ENCODE measurements at places on chromosomes 5 and 9.

DNA sequence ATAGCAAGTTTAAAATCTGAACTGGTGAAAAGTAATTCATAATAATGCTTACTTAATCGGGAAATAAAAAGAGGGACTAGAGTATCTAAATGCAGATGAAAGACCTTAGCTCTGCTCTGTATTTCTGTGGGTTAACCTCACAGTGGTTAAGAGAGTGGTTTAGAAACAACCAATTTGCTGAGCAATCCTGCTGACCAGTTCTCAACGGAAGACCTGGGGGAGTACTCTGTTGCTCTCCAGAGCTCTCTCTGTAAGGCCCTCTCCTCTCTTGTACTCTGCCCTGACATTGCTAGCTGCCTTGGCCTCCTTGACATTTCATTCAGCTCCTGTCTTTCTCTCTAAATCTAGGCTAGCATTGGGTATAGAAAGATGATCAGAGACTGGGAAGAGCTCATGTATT, 1186.6 kb upstream of the SEMA6A start:
- DNase-seq, result no peak

- DNase-seq, result no peak
Observed at GRCh38 chr9:130294664-130295063, 29.1 kb downstream of the HMCN2 start.

DNA sequence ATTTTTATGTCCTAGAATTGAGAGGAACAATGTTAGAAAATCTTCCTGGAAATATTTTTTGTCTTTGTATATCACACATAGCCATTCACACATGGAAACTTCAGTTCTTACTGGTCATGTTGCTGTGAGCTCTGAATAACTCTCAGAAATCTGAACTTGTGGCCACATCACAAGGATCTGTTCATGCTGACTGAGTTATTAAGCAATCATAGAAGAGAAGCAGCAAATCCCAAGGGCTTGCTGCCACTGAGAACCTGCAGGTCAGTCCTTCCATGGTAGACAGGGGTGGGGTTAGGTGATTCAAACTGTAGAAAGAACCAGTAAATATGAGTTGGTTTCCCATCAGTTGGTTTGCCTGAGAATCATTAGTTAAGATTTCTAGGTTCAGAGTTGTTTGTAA, 27.6 kb downstream of the SGCD start:
- DNase-seq, result no peak

GRCh38 chr9:84138541-84138940, 157.9 kb downstream of the RMI1 start:
- DNase-seq, result no peak

- no peak for DNase-seq
Observed at GRCh38 chr5:6108540-6108848, 269.9 kb downstream of the MED10 start.

DNA sequence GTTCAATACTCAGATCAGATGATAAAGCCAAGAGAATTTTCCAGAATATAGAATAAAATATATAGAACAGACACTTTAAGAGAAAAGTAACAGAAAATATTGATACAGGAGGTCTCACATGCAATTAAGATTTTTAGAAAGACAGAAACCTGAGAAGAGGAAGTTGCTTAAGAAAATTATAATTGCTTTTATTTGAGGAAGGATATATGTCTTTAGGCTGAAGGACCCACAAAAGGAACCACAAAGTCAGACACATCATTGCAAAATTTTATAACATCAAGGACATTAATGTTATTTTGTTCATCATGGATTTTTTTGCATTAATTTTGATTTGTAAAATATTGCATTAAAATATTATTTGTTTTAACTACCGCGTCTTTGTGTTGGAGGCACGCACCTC, 141.5 kb downstream of the FSTL4 start:
- peak; percentile 40 for DNase-seq

DNA sequence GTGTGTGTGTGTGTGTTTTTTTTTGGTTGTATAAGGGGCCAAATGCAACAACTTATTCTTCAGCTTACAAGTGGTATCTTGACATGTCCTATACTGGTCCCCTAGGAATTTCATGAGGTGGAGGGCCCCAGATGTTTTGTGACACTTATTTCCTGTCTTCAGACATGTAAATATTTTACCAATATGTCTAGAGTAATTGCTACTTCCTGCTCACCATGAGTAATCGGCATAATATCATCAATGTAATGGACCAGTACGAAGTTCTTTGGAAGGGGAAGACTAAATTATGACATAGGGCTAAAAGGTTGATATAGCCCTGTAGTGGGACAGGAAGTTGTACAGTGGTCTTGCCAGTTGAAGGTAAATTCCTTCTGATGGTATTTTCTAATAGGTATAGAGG, 3.7 kb upstream of the OTULIN start:
- no peak for DNase-seq

- no peak for DNase-seq
Observed at GRCh38 chr5:168417731-168418429, 68.4 kb upstream of the RARS1 start.

GRCh38 chr9:108213511-108213910, 642.3 kb downstream of the ACTL7B start:
- peak; percentile 1 for DNase-seq

DNA sequence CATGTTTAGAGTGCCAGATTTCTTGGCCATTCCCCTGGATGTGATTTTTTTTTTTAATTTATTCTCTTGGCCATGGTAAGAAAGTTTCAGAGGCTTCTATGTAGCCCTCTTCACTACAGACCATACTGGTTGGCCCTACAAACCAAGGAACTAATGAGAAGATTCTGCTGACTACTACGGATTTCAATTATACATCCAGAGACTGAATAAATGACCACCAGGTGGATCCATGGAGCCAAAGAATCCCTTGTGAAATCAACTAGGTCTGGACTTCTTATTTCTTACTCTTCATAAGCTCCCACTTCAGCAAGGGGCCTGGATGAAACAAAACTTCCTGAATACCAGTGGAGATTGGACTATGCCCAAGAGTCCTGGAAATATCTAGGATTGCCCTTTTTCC, 27.6 kb downstream of the ZNF622 start:
- no peak for DNase-seq

GRCh38 chr9:120931231-120932085, 4.9 kb upstream of the TRAF1 start:
- peak; percentile 76 for DNase-seq

- no peak for DNase-seq
Observed at GRCh38 chr9:88641456-88642240, 106.7 kb downstream of the NXNL2 start.

GRCh38 chr9:79574781-79575180, 3.0 kb downstream of the TLE4 start:
- no peak for DNase-seq

GRCh38 chr9:113638897-113639296, 175.4 kb downstream of the RGS3 start:
- DNase-seq, result no peak

GRCh38 chr5:179294131-179294780, 51.0 kb downstream of the ADAMTS2 start:
- no peak for DNase-seq

GRCh38 chr5:157516626-157517325, 56.8 kb downstream of the NIPAL4 start:
- DNase-seq, result no peak

DNA sequence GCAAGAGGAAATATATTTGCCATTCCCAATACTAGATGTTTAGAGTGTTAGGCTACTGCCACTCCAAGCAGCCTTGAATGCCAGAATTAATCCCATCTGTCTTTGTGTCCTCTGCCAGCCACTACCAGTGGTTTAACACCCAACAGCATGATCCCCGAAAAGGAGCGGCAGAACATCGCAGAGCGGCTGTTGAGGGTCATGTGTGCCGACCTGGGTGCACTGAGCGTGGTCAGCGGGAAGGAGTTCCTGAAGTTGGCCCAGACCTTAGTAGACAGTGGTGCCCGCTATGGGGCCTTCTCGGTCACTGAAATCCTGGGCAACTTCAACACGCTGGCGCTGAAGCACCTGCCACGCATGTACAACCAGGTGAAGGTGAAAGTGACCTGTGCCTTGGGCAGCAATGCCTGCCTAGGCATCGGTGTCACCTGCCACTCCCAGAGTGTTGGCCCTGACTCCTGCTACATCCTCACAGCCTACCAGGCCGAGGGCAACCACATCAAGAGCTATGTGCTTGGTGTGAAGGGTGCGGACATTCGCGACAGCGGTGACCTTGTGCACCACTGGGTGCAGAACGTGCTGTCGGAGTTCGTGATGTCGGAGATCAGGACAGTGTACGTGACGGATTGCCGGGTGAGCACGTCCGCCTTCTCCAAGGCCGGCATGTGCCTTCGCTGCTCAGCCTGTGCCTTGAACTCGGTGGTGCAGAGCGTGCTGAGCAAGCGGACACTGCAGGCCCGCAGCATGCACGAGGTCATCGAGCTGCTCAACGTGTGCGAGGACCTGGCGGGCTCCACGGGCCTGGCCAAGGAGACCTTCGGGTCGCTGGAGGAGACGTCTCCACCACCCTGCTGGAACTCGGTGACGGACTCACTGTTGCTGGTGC, 29.3 kb downstream of the AMBP start:
- no peak for DNase-seq

DNA sequence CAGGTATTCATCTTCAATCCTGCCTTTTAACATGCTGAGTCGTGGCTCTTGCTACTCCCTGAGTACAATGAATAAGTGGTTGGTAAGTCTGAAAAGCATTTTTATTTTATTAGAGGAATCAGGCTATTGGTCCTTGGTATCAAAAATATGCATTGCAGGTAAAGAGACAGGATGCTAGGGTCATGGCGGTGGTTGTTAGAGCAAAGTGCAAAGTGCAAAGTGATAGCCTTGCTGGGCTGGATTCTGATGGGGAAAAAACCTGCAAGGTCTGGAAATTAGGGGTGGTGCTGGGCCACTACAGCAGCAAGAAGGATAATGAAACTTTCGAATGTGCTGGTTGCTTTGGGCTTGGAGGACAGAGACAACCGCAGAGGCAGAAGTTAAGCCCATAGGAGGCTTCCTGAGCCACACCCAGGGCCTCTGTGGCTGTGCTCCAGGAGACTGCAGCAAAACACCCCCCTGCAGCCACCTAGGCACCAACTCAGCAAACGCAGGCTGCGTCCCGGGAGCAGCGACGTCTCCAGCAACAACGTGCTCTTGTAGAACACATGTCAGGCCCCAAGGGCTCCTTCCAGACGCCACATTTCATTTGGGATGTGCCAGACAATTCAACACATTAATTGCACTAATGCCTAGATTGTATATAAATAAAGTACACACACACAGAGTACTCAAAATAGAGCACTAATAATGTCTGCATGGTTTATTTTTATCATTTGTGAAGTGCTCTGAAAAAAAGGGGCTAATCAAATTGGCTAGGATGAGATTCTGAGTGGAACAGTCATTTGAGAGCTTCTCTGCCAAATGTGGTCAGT, 149.8 kb upstream of the RAPGEF1 start:
- DNase-seq, result no peak

DNA sequence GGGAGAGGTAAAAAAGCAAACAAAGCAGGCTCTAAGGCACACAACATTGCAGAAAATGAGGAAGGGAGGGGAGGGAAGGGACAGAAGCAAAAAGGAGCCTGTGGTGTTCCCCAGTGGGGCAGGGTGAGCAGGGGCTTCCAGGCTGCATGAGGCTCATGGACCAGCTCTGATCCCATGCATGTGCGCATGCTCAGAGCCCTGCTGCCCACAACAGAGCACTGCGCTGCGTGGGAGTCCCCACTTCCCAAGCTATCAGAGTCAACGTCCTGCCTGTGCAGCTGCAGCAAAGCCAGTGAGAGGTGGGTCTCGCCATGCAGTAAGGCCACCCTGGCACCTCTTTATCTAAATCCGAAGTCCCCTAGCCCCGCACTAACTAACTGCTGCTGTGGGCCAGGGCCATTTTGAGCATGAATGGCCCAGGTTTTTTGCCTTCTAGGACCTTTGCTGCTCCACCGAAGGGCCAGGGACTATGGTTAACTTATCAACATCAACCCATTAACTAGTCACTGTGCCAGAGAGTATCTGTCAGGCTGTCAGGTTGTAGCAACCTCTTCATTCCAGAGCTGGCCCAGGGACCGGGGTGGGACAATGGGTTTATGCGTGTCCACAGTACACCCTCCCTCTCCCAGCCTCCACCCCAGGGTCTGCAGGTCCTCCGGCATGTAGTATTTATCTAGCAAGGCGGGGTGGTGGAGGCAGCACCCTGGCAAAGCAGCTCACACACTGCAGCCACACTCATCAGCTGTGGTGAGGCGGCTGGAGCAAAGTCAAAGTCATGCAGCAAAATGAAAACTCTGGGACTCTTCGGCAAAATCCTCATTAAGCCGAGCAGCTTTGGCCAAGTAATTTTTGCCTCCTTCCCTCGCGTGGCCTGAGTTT, 123.6 kb downstream of the SAXO1 start:
- no peak for DNase-seq

- no peak for DNase-seq
Observed at GRCh38 chr5:132057498-132058255, 2.8 kb upstream of the IL3 start.

GRCh38 chr5:151779531-151780125, 7.9 kb downstream of the G3BP1 start:
- no peak for DNase-seq

- DNase-seq, result no peak
Observed at GRCh38 chr5:27708534-27708933, 670.1 kb upstream of the CDH9 start.

GRCh38 chr9:114287763-114288192, 35.1 kb upstream of the ORM1 start:
- DNase-seq, result no peak

GRCh38 chr5:54671111-54671531, 153.6 kb downstream of the SNX18 start:
- DNase-seq, result no peak

- DNase-seq, result no peak
Observed at GRCh38 chr9:116193636-116194035, 40.0 kb downstream of the PAPPA start.

- DNase-seq, result no peak
Observed at GRCh38 chr5:140502834-140503233, 44.6 kb upstream of the EIF4EBP3 start.

GRCh38 chr5:15601274-15601673, 101.3 kb downstream of the FBXL7 start:
- no peak for DNase-seq

GRCh38 chr5:17999858-18000257, 365.6 kb downstream of the TAF11L14 start:
- no peak for DNase-seq

- no peak for DNase-seq
Observed at GRCh38 chr9:92627651-92628050, 42.3 kb downstream of the IPPK start.

- DNase-seq, result no peak
Observed at GRCh38 chr9:123282362-123283047, 14.1 kb upstream of the STRBP start.

DNA sequence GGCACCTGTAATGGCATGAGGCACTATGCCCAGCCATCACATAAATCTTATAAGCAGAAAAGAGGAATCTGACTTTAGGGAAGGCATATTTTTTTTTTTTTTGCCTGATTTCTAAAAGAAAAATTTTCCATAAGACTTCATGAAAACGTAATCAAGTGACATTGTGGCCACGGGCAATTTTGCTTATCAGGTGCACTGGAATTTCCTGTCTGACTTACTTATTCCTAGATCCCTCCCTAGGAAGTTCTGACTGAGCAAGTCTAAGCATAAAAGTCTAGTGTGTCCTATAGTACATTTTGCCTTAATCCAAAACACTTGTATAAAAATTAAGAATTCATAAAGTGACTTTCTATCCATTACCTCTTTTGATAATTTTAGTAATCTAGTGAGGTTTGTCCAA, 12.5 kb downstream of the C5orf46 start:
- no peak for DNase-seq

Data from KBM-7 (cell line).